GM12864 (cell line): ENCODE measurements at places on chromosomes 11 and 22.

DNA sequence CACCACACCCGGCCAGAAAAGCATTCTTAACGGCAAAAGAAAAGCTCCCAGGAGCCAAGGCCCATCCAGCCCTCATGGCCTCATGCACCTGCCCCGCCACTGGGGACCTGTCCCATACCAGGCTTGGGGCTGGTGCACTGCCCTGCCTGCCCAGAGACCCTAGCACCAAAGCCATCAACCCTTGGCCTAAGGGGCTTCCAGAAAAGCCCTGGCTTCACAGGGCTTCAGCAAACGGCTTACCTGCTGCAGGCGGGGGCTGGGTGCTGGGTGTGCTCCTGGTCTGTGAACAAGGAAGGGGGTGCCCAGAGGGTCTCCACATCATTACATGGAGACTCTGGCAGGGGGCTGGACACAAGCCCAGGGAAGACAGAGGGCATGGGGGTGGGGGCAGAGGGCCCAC is 89.5 kb downstream of the CELSR1 start:
- DNase-seq: no peak

- no peak for DNase-seq
Observed at GRCh38 chr22:48827268-48827846, 1000.3 kb downstream of the BRD1 start.

GRCh38 chr11:10663990-10664389 is 29.6 kb downstream of the IRAG1 start:
- no peak for DNase-seq

DNA sequence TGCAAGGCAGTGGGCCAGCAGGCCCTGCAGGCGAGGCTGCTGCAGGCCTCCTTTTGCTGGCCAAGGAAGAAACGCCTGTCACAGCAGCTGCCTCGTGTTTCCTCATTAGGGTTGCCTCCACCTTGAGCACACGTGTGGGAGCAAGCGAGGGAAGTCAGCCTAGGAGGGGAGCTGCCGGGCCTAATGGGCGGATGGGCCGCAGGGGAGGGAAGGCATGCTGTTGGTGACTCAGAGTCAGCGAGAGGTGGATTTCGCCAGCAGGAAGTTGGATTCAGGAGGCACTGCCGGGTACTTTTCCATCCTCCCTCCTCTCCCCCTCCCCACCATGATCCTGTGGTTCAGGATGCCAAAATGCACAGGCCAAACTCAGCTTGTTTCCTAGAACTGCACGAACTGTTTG is 498.7 kb downstream of the METTL15 start:
- DNase-seq: no peak

- DNase-seq: no peak
Observed at GRCh38 chr22:25353516-25354445, 134.3 kb downstream of the CRYBB2 start.

DNA sequence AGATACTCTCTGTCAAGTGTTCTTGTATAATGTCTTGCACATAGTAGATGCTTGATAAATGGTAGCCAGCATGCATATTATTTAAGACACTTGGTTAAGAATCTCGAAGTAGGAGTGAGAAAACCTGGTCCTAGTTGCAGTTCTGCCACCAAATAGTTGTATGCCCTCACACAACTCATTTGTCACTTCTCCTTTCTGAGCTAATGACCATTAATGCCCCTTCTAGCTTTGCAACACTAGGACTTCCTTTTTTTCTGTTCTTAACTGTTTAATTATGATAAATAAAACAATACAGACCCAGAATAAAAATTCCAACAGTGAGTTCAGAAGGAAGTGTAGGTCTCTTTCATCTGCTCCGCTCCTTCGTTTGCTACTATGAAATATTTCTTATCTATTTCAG is 453.6 kb downstream of the TMEM135 start:
- DNase-seq: no peak

- no peak for DNase-seq
Observed at GRCh38 chr11:16149476-16149875, 206.9 kb downstream of the SOX6 start.

DNA sequence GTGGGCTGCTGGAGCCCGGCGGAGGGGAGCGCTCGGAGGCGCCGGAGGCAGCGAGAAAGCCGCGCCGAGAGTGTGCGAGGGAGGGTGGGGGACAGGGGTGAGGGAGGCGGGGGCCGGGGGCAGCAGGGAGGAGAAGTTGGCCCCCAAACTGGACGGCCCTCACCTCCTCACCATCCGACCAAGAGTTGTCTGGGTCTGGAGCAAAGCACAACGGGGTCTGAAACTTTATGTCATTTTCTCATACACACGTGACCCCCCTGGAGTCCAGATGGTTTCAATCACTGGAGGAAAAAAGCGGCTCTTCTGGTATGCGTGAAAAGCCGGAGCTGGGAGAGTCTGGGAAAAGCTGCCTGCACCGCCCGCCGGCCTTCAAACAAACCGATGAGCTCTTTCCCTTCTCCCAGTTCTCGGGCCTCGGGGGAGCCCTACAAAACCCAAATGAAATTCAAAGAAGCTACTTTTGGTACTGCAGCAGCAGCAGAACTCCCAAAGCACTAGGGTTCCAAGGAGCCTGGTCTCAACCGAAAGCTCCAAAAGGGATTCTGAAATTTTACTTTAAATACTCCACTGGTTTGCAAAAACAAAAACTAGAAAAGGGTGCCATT is 39.7 kb upstream of the AKIP1 start:
- DNase-seq: no peak
